ENCODE measurements at places on chromosomes 5 and 9.

GRCh38 chr9:96620832-96621269 is 1.2 kb upstream of the CDC14B start:
- DNase-seq = no peak

- no peak for DNase-seq
Observed at GRCh38 chr5:103120607-103121200, 603 bp downstream of the PPIP5K2 start.

DNA sequence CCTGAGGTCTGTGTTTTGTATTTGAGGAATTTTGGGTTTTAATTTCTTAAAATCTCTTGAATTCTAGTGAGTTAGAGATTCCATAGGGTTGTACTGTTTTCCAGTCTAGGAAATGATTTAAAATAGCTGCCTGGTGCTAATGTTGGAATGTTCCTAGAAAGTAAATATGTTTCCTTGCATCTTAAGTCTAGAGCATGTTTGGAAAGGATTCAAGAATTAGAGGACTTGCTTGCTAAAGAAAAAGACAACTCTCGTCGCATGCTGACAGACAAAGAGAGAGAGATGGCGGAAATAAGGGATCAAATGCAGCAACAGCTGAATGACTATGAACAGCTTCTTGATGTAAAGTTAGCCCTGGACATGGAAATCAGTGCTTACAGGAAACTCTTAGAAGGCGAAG is 41.8 kb downstream of the LMNB1 start:
- DNase-seq = no peak

GRCh38 chr5:159419576-159419975 is 89.3 kb upstream of the IL12B start:
- no peak for DNase-seq

- no peak for DNase-seq
Observed at GRCh38 chr9:113436728-113437515, 26.4 kb downstream of the C9orf43 start.

- DNase-seq = no peak
Observed at GRCh38 chr5:137696481-137696880, 39.4 kb downstream of the KLHL3 start.

DNA sequence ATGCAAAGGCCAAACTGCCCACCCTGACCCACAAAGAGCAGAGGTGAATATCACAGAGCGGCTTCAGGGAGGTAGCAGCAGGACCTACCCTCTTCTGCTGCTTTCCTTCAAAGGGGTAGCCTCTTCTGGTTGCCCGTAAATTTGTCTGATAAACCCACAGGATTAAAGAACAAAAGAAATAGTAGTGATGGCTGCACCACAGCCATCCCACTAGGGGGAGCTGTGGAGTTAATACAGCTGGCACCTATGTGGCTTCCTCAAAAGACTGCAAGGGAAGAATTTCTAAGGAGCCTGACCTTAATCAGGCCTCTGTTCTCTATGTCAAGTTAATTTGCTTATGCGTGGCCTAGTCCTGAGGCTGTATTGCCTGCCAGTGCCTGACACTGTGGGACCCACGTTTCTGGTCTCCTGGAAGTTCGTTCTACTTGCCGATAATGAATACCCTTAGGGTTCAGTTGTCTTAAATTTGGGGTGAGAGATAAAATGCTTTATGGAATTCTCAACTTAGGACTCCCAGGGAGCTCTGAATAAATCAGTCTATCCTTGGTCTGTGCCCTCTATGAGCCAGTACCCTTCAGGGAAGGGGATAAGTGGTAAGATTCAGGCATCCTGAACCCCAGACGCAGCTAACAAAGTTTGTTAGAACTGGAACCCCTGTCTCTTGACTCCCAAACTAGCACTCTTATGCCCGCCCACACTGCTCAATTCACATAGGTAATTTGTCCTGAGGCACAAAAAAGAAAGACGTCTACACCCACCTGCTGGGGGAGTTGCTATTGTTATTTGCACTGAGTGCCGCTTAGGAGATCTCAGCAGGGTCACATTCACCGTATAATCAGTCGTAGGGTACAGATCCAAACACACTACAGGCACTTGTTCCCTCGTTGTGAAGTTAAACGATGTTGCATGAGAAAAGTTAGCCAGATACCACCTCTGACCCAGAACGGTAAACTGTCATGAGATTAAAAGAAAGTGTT is 77.1 kb downstream of the SUSD1 start:
- peak; percentile 23 for DNase-seq

DNA sequence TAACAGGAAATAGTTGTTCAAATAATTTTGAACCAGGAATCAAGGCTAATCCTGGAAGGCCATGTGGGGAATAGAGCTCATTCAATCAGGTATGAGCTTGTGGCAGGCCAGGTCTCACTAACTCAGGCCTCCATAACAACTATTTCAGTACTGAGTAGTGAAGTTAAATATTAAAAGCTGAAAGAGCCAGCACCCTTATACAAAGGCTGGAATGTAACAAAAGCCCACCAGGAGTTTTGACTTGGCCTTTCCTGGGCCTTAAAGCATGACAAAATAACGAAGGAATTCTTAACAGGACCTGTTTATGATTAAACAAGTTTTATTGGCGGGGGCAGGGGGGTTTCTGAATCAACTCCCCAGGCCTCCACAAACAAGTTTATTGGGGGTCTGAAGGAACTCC is 1146.7 kb downstream of the CDH9 start:
- no peak for DNase-seq

- DNase-seq = no peak
Observed at GRCh38 chr5:168302785-168303184, 11.3 kb downstream of the WWC1 start.

DNA sequence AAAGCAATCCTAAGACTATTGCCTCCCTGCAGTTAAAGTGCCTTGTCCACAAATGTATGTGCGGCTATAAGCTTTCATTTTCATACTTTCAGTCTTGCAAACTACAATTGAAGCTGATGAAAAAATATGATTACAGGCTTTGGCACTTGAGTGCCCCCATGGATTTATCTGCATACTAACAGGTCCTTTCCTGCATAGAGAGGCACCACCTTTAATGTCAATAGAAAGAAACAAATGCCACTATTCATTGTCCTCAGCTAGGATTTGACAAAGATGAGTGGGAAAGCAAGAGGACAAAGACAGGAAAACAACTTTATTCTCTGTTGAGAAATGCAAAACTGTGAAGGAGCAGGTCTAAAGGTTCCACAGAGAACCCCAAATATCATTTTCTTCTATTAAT is 125.7 kb upstream of the PTGER4 start:
- DNase-seq = no peak

- no peak for DNase-seq
Observed at GRCh38 chr5:126446498-126447224, 23.5 kb downstream of the GRAMD2B start.

- no peak for DNase-seq
Observed at GRCh38 chr9:121281614-121282276, 13.8 kb downstream of the GSN start.

DNA sequence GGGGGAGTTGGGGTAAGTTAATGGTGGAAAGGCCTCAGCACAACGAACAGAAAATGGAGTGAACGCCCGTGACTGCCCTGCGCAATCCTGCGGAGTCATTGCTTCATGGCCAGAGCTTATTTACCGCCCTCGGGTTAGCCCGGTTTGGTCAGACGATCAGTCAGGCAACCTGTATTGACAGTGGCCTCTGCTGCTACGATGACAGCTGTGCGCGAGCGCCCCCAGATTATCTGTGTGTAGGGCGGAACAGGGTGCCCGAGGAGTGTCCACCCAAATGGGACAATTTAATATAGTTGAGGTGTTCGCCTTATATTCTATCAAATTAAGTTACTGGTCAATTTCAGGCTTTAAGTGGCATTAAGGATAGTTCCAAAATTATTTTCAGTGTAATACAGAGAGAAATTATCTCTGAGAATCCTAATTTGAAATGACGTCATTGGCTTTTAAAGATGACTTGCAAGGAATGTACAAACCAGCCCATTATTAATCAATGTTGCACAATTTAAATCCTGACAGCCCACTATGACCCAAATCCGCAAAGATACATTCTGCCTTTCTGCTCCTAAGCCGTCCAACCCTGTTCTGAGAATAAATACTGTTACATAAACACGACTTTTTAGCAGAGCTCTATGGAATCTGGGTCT is 879 bp upstream of the UBQLN1 start:
- no peak for DNase-seq

DNA sequence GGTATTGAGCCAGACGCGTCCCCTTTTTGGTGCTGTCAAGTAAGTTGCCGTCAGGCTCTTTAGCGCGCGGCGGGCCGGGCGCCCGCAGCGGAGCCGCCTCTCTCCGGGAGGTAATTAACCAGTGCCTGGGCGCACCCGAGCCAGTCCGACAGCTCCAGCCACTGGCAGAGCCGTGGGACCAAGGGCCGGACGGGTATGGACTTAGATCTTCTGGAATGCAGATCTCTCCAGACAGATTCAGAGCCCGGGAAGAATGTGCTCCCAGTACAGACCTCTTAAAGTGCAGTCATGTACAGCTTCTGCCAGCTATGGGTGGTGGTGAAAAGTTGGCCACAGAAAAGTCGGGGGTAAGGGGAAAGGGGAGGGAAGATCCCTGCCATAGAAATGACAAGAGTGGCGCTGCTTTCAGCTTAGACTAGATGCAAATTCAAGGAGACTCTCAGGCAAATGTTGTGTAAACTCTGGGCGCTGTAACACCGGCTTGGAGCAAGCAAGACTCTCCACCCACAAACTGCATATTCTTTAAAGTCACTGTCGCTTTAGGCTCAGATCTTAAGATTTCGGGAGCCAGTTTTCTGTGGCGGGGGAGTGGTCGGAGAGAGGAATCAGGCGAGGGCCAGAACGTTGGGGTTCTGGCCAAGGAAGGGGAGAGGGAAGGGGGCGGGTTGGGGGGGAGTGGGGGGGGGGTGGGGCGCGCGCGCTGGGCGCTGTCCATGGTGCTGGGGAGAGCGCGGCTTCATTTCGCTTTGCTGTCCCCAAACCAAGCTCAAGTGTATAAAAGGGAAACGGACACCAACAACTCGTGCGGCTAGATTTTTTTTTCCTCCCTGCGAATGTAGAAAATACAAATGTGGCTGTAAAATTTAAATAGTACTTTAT is 29.2 kb downstream of the NR2F1 start:
- DNase-seq = no peak

- DNase-seq = no peak
Observed at GRCh38 chr5:179270581-179271427, 74.5 kb downstream of the ADAMTS2 start.

DNA sequence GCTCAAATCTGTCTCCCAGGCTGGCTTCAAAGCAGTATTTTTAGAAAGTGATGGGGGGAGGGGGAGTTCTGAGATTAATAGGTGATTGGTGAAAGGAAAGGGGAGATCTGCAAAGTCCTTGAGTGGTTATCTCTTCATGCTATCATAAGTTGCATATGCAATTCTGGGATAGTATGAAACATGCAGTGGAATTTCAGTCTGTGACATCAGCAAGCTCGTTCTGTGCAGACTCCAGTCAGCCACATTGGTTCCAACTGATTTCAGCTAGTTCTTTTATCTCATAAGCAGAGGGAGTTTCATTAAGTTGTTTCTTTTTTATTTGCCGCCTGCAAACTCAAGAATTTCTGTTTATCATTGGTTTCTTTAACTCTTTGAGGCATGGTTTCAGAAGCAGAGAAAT is 180.5 kb upstream of the SH3GL2 start:
- DNase-seq = no peak

GRCh38 chr5:102077920-102078319 is 218.2 kb downstream of the SLCO4C1 start:
- no peak for DNase-seq

GRCh38 chr9:128310461-128310860 is 11.8 kb downstream of the TRUB2 start:
- no peak for DNase-seq

- no peak for DNase-seq
Observed at GRCh38 chr9:126485662-126486061, 128.1 kb upstream of the LMX1B start.

DNA sequence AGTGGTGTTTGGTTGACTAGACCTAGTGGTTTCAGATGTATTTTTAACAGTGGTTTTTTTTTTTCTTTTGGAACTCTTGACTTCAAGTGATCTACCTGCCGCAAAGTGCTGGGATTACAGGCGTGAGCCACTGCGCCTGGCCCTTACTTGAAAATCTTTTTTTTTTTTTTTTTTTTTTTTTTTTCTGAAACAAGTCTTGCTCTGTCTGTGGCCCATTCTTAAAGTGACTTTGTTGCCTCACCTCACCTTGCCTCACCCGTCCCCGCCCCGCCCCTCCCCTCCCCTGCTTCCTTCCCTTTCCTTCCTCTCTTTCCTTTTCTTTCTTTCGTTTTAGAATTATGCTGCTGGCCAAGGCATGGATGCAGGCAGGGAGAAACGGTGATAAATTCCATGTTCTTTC is 26.0 kb downstream of the GPBP1 start:
- no peak for DNase-seq

GRCh38 chr5:149152317-149152746 is 11.0 kb downstream of the ABLIM3 start:
- DNase-seq = no peak

DNA sequence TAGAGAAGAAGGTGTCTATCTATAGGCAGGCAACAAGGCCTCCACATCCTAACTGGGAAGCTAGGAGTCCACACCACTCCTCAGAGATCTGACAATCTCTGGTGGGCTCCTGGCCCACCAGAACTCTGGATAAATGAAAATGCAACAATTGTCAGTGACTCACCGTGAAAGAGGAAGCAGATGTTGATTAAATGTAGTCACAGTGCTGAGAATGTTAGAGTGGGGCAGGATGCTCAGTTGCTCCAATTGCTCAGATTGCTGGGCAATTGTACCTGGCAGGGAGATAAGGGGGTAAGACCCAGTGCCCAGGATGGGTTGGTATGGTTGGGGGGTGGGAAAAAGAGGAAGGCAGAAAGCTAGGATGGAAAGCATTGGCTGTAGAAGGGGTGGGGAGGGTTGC is 4.3 kb downstream of the CCL19 start:
- DNase-seq = no peak

DNA sequence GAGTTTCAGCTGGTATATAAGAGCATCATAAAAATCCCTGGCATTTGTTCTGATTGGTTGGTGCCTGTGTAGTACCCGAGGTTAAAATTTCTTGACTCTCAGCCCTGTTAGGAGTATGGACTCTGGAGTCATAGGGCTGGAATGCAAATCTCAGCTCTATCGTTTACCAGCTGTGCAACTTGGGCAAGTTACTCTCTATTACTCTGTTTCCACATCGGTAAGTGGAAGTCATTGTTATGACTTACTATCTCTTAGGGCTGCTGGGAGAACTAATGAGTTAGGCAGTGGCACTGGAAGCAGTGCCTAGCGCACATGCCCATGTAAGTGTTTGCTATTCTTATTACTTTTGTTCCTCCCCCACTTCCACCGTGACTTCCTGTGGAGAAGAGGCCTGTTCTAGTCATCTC is 141.6 kb downstream of the BOD1 start:
- no peak for DNase-seq

DNA sequence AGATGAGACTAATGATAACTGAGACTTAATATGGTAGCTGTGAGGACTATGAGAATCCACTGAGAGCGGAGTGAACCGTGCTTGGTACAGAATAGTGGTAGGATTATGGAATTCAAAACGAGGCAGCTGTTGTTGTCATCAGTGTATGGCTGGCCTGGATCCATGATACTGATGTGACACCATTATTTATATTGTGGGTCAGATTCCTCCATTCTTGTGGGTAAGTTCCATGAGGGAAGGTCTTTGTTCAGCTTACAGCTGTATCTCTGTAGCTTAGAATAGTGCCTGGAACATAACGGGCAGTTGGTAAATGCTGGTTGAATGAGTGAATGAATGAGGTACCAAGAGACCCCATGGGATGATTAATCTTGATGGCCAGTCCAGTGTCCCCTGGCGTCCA is 61.8 kb downstream of the ACER2 start:
- DNase-seq = no peak

Measured in activated CD8-positive, alpha-beta memory T cell treated with anti-CD3 and anti-CD28 coated beads for 1 hour (primary cell).